Activated CD4-positive, CD25-positive, alpha-beta regulatory T cell treated with anti-CD3 and anti-CD28 coated beads, Interleukin-2, amount 50 U/mL, for 16 hours (primary cell): ENCODE measurements at places on chromosomes 4 and X.

- DNase-seq = no peak
These were observed 1507.1 kb downstream of the C4orf33 start for GRCh38 chr4:130603043-130603442.

- DNase-seq = no peak
These were observed 160.2 kb upstream of the CPEB2 start for GRCh38 chr4:14841801-14842768.

- DNase-seq = no peak
These were observed 86.0 kb upstream of the NPFFR2 start for GRCh38 chr4:71945791-71946190.

GRCh38 chr4:76883147-76883546 is 14.8 kb downstream of the SOWAHB start:
- no peak for DNase-seq

GRCh38 chr4:72971572-72971971 is 97.9 kb downstream of the COX18 start:
- DNase-seq = no peak

DNA sequence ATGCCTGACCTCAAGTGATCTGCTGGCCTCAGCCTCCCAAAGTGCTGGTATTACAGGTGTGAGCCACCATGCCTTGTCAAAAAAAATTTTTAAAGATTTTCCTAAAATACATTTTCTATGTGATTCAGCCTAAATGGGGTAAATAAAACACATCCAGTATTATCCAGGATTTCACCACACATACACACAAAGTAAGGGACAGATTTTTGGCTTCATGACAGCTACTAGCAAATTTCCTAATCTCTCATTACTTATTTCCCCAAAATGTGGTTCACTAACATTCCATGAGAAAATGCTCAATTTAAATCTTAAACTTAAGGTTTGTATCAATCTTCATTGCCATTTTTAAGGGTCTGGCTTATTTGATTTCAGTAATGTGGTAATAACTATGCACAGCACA is 348.5 kb upstream of the INTU start:
- no peak for DNase-seq
